ENCODE measurements at places on chromosomes 6 and 20.

DNA sequence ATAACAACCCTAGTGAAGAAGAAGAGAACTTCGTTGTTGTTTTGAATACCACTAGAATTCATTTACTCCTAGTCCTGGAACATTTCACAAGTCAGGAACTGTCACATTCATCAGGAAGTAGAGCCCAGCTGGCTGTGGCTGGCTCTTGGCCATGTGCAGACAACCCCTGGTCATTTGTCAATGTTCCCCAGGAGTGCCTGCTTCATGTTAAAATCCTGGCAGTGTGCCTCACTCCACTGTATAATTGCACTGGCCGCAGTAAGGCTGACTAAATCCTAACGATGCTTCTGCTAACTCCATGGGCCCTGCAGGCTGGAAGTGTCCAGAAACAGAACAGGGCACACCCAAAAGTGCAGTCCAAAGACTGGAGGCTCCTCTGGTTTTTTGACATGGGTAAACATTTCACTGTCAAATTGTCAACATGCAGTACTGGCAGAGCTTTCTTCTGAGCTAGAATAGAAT lies 41.5 kb upstream of the ADGRF1 start:
- no peak for DNase-seq

GRCh38 chr20:54626126-54626525 lies 150.7 kb downstream of the DOK5 start:
- DNase-seq, result no peak

- no peak for DNase-seq
These were observed 6.8 kb downstream of the TMX4 start for GRCh38 chr20:8012724-8013123.

DNA sequence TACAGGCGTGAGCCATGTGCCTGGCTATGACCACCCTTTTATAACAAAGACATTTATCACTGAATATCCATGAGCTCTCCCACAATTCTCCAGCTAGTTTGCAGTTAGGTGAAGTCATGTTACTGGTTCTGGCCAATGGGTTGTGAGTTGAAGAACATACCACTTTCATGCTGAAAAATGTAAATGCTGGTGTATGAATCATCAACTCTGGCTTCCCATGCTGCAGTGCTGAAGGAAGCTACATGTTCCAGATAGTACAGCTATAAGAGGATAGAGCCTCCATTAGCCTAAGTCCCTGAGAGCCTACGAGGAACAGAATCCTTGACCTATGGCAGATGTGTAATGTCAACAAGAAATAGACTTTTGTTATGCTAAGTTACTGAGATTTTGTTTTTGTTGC lies 180.4 kb downstream of the BTBD9 start:
- DNase-seq, result no peak

DNA sequence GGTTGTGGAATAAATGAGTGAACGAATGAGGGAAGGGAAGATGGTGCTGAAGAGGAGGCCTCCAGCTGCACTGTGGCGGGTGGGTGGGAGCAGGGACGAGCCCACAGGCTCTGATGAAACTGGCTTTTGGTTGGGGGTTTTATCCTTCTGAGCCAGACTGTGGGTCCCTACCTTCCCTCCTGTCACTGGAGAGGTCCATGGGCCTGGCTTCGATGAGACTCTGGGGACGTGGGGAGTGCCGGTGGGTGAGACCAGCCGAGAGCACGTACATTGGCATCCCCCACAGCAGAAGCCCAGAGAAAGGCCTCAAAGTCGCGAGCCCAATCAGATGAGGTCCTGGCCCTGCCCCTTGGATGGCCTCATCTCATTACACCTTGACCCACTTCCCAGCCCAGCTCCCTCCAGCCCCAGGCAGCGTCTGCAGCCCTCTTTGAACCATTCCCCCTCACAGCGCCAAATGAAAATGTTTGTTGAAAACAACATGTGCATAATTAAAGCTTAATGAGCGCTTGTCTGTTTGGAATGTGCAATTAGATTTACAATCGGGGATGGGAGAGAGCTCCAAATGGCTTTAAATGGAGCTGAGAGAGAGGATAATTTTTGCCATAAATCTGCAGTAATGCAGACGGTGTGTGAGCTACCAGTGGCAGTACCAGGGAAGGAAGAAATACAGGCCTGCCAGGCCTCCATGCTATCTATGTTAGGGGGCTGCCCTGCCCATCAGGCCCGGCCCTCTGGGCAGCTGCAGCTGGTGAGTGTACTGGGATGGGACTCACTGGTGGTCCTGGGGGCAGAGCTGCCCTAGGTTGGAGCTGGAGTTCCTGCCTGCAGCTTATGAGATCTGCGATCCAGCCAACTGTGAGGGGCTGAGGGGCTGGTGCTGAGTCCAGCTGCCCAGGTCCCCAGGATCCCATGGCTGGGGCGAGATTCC lies 47.2 kb downstream of the TOX2 start:
- peak; percentile 77 for DNase-seq

- DNase-seq, result no peak
These were observed 611 bp downstream of the CNPY3 start for GRCh38 chr6:42929821-42930360.

- no peak for DNase-seq
These were observed 274.5 kb downstream of the ALDH8A1 start for GRCh38 chr6:134675110-134676054.

DNA sequence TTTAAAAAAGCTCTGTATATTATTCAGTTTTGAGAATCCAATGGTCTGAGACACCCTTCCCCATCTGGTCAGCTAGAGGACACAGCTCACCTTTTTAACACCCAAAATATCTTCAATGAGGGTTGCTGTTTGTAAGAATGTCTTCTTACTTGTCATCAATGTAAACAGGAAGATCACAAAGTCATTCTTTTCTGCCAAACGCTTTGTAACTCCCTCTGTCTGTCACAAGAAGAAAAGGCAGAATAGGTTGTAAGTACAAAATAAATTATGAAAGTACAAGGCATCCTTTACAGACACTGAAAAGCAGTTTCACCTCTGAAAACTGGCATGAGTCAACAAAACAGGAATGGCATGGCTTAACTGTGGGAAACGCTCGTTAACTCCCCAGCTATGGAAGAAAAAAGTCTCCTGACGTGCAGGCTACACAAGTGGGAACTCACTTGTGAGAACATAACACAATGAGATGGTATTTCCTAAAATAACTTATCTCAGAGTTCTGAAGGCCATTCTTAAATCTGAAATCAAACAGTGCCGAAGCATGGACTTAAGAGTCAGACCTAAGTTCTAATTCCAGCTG lies 42.7 kb downstream of the TRPC4AP start:
- no peak for DNase-seq

DNA sequence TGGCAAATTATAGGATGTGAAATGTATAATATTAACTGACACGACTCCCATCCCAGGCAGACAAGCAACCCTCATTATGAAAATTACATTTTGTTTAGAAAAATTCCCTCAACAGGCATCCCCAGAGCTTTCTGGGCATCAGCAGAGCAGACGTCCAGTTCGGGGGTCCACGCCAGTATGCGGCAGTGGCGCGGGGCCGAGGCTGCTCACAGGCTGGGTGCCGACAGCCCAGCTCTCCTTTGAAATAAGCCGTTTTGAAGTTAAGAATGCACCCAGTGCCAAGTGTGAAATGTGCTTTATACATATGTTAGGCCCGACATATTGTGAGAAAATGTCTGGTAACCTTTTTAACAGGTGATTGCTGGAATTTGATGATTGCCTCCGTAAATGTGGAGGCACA lies 50.4 kb downstream of the RPP40 start:
- no peak for DNase-seq

DNA sequence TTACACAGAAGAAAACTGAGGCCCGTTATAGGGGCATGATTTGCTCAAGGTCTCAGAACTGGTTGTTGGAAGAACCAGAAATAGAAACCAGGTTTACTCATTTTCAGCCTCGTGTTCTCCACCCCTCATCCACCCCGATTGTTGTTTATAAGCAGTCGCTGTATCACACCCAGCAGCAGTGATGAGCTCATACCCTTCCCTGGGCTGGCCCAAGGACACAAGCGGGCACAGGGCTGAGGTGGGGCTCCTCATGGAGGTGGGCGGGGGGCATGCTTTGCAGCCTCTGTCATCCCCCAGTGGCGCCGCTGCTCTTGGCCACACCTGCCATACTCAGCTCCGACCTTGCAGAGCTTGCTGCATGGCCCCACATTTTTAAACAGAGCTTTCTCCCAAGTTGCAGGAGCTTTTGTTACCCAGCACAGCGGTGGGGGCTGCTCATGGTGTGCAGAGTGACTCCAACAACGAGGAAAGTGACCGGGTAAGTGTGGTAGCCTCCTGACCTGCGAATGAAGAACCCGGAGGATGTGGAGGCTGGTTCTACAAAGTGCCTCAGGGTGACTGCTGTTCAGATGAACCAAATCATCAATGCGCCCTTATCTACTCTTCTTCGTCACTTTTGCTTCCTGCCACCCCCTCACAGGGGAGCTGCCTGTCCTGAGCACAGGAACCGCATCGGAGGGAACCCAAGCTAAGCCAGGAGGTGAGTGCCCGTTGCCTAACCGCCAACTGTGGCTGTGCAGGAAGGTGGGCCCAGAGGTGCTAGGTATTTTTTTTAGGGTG lies 43.6 kb upstream of the NKX2-2 start:
- no peak for DNase-seq

DNA sequence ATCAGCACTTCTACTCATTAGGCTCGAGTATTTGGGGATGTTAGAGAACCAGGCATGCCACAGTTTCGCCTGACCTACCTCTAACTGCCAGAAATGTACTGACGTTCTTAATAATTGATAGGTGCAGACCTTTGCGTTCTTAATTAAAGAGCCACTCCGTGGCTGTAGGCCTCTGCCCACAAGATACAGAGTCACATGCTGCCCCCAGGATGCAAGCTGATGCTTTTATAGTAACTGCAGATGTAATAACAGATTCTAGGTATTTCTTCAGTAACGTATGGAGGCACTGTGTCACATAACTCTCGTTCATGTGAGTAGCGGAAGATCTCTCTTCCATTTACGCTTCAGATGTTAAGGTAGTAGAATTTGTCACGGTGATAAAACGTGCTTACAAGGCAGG lies 113.2 kb downstream of the RPP40 start:
- no peak for DNase-seq

DNA sequence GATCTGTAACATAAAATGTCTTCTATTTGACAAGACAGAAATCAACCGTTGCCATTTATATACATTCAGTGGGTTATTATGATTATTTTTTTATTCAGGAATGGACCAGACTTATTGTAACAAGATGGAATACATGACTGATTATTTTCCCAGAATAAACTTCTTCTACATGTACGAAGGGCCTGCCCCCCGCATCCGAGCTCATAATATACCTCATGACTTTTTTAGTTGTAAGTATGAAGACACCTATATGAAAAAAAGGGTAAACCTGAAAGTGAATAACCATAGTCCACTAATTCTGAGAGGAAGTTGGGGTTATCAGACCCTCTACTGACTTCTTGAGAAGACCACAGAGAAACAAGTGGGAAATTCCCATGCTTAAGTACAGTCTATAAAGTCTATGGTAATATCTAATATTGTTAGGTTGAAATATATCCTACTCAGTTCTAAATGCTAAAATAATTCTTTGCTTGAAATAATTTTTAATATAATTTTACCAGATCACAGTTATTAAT lies 15.9 kb downstream of the OR2A4 start:
- DNase-seq, result no peak

- no peak for DNase-seq
These were observed 8.2 kb downstream of the GCNT2 start for GRCh38 chr6:10529231-10529801.

DNA sequence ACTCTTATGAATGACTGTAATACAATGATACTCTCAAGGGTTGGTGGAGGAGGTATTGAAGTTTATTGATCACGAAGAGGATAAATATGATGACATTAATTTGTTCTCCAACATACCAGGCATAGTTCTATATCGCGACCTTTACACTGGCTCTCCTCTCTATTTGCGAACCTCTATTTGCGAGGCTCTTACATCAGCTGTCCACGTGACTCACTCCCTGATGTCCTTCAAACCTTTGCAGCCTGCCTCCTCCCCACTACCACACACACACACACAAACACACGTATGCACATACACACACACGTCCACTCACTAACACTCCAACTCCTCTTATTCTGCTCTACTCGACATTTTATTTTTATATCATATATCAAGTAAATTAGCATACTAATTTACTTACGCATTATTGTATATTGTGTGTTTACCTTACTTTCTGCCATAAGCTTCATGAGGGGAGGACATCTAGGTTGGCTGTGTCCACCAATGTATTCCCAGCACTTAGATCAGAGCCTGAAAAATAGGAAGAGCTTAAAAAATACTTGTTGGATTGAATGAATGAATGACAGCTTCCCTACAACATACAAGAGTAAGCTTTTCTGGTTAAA lies 53.3 kb upstream of the TNFRSF21 start:
- DNase-seq, result no peak

- no peak for DNase-seq
These were observed 982 bp downstream of the DNAJC5 start for GRCh38 chr20:63895952-63896263.

DNA sequence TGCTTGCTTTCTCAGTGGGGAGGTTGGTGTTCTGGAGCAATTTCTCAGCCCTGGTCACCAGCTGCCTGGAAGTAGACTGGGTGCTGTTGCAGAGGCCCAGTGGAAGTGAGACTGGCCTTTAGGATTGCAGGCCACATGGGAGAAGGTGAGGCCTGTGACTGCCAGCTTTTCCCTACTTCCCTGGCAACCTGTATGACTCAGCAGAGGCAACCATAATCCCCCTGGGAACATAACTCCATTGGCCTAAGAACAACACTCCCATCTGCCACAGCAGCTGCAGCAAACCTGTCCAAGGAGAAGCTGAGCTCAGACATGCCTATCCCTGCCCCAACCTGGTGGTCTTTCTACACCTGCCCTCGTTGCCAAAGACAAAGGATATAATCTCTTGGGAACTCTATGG lies 473.5 kb upstream of the SPTLC3 start:
- DNase-seq, result no peak

GRCh38 chr20:2795451-2795850 lies 5.0 kb downstream of the CPXM1 start:
- no peak for DNase-seq

DNA sequence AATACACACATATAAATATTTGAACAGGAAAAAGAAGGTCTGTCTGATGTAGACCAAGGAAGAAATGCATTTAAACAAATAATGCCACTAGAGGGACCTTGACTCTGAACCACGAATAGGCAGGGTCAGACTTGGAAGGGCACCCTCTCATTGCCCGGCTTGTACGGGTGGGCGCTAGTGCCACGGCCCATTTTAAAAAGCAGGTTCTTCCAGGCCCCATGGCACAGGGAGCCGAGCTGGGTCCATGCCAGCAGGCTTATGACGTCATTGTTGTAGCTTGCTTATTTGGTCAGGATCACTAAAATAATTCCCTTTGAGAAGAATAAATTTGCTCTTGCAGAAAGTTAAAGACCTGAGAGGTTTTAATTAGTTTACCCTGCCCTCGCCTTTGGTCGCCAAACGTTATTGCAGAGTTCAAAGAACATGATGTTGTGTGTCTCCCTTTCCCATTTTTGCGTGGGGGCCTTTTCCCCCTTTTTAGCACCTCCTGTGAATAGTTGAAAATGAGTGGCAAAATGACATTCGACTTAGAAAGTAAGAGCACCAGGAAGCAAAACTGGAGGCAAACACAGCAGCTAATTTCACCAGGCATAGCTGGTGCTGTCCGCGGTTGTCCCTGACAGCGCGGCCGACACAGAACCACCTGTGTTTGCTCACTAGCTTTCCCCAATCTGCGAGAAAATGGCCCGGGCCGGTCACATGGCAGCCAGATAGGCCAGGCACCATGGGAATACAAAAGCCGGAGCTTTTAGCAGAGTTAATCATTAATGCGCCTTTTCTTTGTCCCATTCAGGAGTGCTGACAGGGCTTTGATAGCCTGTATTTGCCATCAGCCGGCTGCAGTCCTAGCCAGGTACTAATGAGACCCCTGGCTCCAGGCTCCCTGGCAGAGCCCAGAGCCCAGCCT lies 93.8 kb downstream of the FOXA2 start:
- no peak for DNase-seq

Data from RWPE2 (cell line).